ENCODE measurements at places on chromosomes 2 and 18. TPM values are rescaled to one million over a fixed set of nuclear protein-coding genes. Genes with fewer than 3 reads are reported as not detected.

- peak; percentile 11 for DNase-seq
These were observed 46.6 kb downstream of the CCDC138 start for GRCh38 chr2:108833219-108833618.

DNA sequence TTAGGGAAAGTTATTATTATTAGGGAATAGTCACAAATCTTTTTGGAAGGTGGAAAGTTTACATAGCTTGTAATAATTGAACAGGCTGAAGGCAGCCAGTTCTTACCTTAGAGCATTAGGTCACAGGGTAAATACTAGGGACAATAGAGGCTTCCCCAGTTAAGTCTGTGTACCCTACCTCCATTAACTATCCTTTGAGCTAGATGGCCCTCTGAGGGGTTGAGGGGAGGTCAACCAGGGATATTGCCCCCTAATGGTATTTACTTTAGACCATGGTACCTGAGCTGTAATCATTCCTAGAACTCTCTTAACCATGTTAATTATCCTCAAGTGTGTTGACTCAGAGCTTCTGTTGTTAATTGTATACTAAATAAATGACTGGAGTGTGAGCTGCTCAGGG, 120.5 kb upstream of the SCN7A start:
- no peak for DNase-seq

DNA sequence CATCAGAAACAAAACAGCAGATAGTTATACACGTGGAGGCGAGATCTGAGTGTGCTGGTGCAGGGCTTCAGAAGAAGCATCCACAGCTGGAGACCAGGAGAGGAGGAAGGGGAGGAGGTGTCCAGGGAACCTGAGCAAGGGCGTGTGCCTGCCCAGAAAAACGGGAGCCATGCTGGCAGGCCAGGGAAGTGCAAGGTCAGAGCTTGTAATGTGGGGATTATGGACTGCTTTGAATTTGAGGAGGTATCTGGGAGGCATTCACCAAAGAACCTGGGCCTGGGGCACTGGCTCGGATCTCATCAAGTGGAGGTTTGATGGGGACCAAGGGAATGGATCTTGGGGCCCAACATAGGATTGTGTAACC, 12.6 kb downstream of the PSD4 start:
- DNase-seq: no peak

DNA sequence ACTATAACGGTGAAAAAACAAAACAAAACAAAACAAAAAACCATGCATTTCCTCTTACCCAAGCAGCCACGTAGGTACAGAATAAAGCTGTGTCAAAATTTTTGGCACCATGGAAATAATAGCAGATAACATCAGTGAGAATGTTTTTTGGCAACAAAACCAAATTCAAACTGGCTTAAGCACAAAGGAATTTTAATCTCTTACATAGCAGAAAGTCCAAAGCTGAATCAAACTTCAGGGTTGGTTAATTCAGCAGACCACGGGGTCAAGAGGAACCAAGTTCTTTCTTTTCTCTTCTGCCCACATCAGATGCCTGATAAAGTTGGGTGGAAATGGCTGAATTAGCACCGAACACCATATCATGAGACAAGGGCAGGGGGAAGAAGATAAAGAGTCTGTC, 129.5 kb downstream of the PAX3 start:
- peak; percentile 34 for DNase-seq

- DNase-seq: peak; percentile 49
These were observed 19.2 kb downstream of the DTNA start for GRCh38 chr18:34729264-34729663.

DNA sequence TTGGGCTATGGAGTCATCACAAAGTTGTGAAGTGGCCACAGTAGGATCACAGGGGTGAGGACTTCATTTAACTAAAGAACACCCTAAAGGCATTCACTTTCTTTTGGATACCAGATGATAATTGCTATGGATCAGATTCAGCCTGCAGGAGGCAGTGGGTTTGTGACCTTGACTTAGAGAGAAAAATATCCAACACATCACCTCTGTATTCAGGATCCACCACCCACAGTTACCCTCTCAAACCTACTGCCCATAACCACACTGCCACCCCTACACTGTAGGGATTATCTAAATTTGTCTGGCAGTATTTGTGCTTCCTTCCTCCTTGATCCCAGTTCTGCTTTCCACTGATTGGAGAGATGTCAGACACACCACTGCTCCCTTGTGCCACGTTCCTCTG, 269.4 kb downstream of the MYCN start:
- DNase-seq: no peak

DNA sequence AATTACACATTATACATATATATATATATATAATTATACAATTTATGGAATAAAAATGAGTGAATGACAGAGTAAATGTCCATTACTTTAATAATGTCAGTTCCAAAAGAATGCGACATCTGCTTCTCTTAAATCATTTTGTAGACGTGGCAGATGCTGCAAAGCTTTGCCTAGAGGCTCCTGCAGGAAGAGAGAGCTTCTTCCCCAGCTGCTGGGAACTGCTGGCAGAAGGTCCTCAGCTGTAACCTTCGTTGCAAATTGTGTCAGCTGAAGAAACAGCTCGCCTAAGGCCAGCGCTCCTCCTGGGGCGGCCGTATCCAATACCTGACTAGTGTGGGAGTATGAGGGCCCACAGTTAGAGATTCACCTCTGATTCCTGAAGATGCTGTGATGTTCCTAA, 9.6 kb upstream of the THNSL2 start:
- no peak for DNase-seq

DNA sequence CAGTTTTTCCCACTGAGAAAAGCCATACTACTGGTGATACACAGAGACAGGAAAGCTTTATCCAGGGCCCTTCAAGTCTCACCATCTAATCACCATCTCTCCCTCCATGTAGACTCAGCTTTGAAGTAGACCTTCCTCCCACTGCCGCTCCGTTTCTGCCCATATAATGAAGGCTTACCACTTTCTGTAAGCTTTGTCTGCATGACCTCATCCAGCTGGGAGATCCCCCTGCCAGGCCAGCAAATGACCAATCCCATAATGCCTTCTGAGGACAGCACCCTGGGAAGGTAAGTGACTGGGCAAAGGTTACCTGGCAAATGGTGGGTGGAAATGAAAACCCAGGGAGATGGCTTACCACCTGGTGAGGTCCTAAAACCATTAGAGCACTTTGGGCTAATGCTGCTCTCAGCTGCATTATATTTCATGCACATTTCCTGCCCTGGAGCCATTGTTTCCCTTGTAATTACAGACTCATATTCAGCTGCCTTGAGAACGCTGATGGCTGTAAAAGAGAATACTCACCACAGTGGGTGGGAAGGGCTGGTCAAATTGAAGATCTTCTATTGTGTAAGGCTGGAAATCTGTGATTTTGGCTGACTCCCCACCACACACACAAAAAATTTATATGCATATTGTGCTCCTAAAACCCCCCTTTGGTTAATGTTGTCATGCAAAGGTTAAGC, 350.7 kb upstream of the SYT4 start:
- DNase-seq: no peak

DNA sequence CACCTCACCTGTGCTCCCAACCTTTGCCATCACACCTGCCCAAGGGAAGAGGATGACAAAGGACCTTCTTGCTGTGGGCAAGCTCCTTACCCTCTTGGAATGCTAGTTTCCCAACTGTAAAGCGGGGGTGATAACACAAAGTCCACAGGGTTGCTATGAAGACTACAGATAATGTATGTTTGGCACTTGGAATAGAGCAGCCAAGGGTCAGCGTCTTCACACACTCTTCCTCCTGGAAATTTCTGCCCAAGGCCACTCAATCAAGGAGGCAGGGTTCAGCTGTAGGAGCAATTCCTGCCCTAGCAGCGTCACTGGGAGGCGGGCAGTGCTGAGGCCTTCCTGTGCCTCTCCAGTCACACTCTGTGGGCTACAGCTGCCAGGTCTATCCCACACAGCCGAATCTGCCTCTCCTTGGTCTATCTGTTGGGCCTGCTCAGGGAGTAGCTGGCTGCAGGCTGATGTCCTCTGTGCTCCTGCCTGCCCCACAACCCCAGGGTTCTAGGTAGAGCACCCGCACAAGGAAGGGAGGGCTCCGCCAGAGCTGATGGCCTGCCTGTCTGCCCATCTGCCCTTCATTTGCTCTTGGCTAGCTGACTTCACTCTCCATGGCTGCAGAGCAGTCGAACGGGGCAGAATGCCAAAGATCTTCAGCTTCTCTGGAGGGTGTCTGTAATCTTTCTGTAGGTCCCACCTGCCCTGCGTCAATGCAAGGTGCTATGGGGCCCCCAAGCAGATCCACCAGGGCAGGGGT, 91.9 kb downstream of the MRO start:
- DNase-seq: no peak

DNA sequence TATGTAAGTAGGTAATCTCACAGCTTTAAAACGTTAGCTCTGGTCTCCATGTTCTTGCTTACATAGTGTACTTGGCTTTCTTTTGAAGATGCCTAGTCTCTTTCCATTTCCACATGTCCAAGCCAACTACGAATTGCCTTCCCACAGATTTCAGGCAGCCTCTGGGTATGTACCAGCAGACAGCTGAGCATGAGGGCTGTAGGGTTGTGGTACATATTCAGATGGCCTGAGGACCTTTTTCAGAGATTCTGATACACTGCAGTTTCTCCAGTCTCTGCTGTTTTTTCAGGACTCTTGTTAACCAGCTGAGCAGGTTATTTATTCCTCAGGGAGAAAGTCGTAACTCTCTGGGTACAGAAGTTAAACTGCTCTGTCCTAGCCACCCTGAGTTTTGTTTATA, 3.1 kb upstream of the KCNJ13 start:
- DNase-seq: no peak

DNA sequence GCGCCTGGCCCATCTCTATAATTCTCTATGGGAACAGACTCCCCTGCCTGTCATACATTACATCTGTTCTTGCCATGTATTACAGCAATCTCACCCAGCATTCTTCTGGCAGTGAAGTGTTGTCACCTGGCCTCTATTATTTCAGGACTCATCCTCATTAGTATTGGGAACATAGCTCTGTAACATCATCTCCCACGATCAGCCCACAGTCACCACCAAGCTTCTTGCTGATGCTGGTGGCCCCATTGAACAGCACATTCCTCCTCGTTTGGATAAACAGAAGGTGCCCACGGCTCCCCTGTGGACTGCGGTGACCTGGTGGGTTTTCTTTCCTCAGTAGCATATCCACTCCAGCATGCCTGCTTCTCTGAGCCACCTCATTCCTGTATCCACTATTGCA, 21.5 kb downstream of the CHCHD5 start:
- DNase-seq: no peak

GRCh38 chr2:17271416-17271815, 246.8 kb downstream of the RAD51AP2 start:
- DNase-seq: peak; percentile 40

GRCh38 chr2:4391013-4391412, 687.6 kb downstream of the DCDC2C start:
- no peak for DNase-seq

DNA sequence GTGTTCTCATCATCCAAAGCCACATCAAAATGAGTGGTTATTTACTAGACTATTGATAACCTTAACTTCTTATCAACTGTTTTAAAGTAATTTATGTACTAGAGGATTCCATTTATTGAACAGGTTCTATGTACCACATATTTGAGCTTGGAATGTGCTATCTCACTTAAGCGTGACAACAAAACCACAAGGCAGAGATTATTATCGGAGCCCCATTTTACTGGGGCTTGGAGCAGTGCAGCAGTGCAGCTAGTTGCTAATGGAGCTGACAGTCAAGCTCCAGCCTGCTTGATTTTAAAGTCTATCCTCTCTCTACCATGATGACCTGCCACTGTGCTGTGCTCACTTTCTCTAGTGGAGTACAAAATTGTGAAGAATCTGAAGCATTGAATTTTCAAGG, 24.6 kb downstream of the GCG start:
- no peak for DNase-seq

DNA sequence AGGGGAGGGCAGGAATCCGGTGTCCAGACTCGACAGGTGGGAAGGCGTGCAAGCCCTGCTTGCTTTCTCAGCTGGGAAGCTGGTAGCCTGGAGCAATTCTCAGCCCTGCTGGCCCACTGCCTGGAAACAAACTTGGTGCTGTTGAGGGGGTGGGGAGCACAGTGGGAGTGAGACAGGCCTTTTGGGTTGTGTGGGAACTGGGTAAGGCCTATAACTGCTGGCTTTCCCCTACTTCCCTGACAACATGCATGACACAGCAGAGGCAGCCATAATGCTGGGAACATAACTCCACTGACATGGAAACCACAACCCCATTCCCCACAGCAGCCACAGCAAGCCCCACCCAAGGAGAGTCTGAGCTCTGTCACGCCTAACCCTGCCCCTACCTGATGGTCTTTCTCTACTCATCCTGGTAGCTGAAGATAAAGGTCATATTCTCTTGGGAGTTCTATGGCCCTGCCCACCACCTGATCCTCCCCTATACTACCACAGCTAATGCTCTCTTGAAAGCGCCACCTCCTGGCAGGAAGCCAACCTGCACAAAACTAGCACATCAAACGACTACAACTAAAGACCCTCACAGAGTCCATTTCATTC, 122.9 kb upstream of the ACVR1C start:
- no peak for DNase-seq

RUFY4 gene
- total RNA-seq: not detected

C2orf81 gene
- 3.5 TPM for total RNA-seq

ZBTB7C gene
- total RNA-seq: 3.4 TPM

CYP27C1 gene
- 1.1 TPM for total RNA-seq

CROCC2 gene
- not detected for total RNA-seq

SLC39A6 gene
- 139 TPM for total RNA-seq

UGT1A4 gene
- not detected for total RNA-seq

SH2D6 gene
- 1.0 TPM for total RNA-seq

FRZB gene
- 0.31 TPM for total RNA-seq

CCDC141 gene
- 0.31 TPM for total RNA-seq

ASB1 gene
- 43.2 TPM for total RNA-seq
